Thymus (tissue), 14 donors: ENCODE measurements at places on chromosomes 12 and 14. TPM values are rescaled to one million over a fixed set of nuclear protein-coding genes. Genes with fewer than 3 reads are reported as not detected.
A peak's percentile ranks its signal among the peaks of the same experiment; 100 is the strongest.

KRT74 gene
- total RNA-seq = 0.09 TPM

DNA sequence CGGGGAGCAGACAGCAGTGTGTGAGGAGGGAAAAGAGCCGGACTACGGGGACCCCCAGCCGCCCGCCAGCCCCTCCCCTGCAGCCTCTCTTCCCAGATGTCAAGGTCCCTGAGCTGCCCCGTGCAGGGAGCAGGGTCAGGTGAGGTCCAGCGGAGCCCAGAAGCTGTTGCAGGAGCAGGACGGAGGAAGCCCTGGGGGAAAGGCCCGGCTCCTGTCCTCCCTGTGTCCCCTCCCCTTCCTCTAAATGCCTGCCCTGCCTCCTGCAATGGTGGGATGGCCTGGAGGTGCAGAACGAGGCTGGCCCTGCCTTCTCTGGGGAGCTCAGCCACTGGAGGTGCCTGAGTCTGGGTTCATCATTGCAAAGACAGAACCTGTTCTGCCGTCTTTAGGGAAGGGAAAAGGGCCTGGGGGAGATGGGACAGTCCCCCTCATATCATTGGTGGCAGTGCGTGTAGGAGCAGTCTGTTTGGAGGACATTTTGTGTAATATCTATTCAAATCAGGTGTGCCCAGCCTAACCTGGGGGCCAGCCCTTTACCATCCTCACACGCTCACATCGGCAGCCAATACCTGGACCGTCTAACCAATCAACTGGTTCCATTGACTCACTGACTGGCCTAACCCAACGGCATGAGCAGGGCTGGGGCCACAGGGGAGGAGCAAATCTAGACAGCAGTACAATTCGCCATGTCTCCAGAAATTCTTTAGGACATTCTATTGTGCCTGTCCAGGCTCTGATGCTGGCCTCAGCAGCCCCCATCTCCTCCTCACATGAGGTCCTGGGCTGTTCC is 364.1 kb upstream of the SFSWAP start:
- peaks cover 2% of the 10 kb centered on the region for H3K4me1 ChIP-seq
- no peaks in the 10 kb centered on the region for H3K27me3 ChIP-seq
- H3K27ac ChIP-seq = no peak overlapping the region
- no peaks in the 10 kb centered on the region for H3K36me3 ChIP-seq
- DNase-seq = no peak

- peaks cover 34% of the 10 kb centered on the region for H3K36me3 ChIP-seq
- H3K4me3 ChIP-seq = no peak overlapping the region
- H3K27me3 ChIP-seq = no peaks in the 10 kb centered on the region
- H3K4me1 ChIP-seq = peaks cover 2% of the 10 kb centered on the region
Observed at GRCh38 chr14:61549425-61549824, 145.9 kb upstream of the HIF1A start.

- no peaks in the 10 kb centered on the region for H3K27me3 ChIP-seq
- peaks cover 4% of the 10 kb centered on the region for H3K4me1 ChIP-seq
- H3K4me3 ChIP-seq = no peak overlapping the region
- no peak for DNase-seq
Observed at GRCh38 chr12:54725233-54725843, 77.2 kb upstream of the DCD start.

GRCh38 chr14:105860615-105861580 is 334.5 kb downstream of the TMEM121 start:
- peaks cover 8% of the 10 kb centered on the region for H3K27me3 ChIP-seq
- no peaks in the 10 kb centered on the region for H3K36me3 ChIP-seq
- H3K4me3 ChIP-seq = peak overlapping the region; percentile 13
- peaks cover 85% of the 10 kb centered on the region for H3K4me1 ChIP-seq

DNA sequence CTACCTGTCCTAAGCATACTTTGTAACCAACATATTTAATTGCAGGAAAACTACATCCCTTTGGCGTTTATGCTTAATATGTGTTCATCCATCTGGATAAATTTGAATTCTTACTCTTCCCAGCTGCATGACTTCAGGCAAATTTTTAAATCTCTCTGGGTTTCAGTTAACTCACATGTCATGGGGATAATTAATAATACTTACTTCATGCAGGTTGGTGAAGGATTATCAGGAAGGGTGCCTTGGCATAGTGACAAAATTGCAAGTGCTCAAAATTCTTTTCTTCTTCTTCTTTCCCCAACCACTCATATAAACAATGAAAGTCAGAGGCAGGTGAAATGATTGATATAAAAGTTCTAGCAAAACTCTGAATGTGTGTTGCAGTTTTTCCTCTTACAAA is 15.9 kb downstream of the SYT10 start:
- no peaks in the 10 kb centered on the region for H3K27me3 ChIP-seq
- no peak for DNase-seq
- no peaks in the 10 kb centered on the region for H3K36me3 ChIP-seq
- H3K4me1 ChIP-seq = no peaks in the 10 kb centered on the region
- H3K4me3 ChIP-seq = no peak overlapping the region
